Islet precursor cell (in vitro differentiated cells): ENCODE measurements at places on chromosomes 2 and 18.

DNA sequence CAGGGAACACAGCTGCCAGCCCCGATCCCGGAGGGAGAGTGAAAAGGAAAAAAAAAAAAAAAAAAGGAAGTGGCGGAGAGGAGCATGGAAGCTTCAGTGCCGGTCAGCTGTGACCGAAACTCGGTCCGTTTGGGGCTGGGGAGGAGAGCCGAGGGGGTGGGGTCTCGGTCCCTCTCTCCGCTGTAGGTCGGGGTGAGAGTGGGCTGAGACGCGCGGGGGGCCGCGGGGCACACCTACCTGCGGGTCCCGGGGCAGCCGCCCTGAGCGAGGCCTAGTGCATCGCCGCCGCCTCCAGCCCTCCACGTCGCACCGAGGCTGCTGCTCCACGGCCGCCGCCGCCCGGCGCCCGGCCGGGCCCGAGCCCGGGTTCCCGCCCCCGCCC is 536 bp downstream of the VPS54 start:
- peak; percentile 78 for DNase-seq

GRCh38 chr2:240585101-240585500 is 1.4 kb upstream of the CAPN10 start:
- DNase-seq, result no peak

GRCh38 chr2:102172745-102173144 is 14.1 kb upstream of the IL1RL2 start:
- no peak for DNase-seq

DNA sequence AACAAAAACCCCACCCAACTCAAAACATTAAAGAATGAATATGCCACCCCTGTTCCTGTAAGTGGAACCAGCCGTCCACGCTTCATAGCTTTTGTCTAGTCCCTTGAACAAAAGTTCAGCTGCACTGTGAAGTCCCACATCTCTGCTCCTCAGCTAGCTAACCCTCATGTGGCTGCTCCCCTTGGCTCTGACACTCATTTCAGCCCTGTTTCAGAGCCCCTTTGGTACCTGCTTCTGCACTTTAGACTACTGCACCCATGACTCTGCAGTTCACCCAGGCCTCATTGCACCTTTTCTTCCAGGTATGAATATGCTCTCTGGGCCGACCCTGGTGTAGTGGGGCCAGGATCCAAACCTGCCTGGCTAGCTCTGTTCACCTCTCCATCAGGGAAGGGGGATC is 155.3 kb downstream of the DIS3L2 start:
- DNase-seq, result no peak

- DNase-seq, result no peak
Observed at GRCh38 chr2:180180511-180180910, 173.4 kb upstream of the CWC22 start.

- DNase-seq, result peak; percentile 76
Observed at GRCh38 chr18:54958704-54959625, at the start of gene CCDC68. Gene CCDC68 (minus strand): TSS chr18:54959461. CDS start chr18:54942791, 16,670 bp downstream.

GRCh38 chr2:45554742-45555140 is 56.3 kb downstream of the SRBD1 start:
- no peak for DNase-seq

- DNase-seq, result no peak
Observed at GRCh38 chr2:169683425-169684134, 10.6 kb downstream of the CFAP210 start.

GRCh38 chr2:212242724-212243123 is 295.9 kb downstream of the ERBB4 start:
- DNase-seq, result no peak

- DNase-seq, result no peak
Observed at GRCh38 chr18:56330366-56331110, 307.9 kb downstream of the TXNL1 start.

- no peak for DNase-seq
Observed at GRCh38 chr2:151042964-151043363, 218.7 kb downstream of the RBM43 start.

DNA sequence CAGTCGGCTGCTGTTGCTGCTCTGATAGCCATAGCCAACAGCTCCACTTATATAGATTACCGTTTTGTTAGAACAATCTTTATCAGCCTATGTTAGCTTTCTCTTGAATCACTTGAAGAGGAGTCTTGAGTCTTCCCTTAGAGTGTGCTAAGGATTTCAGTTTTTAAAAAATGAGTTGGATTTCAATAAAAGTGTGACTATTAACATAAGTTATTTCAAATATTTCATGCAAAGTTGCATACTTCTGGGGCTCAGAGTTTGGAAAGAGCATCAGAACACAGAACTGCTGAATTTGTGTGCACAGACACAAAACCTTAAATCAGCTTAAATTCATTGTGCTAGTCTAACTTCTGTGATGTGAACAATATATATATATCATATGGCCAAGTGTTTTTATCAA is 174.7 kb downstream of the MTX2 start:
- no peak for DNase-seq

DNA sequence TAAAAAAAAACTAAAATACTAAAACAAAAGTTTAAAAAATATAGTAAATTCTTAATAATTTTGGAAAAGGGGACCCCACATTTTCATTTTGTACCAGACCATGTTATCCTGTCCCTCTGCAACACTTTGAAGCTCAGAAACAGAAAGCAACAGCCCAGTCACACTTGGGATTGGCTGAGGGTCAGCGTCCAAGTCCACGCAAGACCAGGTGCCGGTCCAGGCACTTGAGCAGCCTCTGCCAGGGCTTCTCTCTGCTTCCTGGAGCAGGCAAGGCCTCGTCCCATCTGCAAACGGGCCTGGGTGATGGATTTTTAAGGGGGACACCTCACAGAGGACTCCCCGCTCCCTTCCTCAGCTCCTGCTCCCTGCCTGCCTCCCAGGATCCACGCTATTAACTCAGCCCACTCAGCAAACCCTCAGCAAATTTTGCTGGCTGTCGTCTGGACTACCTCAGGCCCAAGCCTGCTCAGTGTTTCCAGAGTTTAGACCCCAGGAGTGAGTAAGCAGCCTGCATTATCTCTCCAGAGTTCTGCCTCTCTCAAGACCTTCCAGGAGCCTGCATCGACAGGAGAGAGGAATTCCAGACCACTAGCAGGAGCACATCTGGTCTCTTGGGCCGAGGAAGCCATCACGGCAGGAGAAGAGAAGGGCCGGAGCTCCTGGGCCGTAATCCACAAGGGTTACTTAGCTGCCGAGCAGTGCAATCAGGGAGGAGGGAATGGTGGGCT is 88.7 kb upstream of the STPG4 start:
- DNase-seq, result peak; percentile 95

- no peak for DNase-seq
Observed at GRCh38 chr18:46013484-46014189, 46.5 kb upstream of the EPG5 start.

GRCh38 chr2:28736034-28736433 is 15.6 kb upstream of the PPP1CB start:
- DNase-seq, result no peak

DNA sequence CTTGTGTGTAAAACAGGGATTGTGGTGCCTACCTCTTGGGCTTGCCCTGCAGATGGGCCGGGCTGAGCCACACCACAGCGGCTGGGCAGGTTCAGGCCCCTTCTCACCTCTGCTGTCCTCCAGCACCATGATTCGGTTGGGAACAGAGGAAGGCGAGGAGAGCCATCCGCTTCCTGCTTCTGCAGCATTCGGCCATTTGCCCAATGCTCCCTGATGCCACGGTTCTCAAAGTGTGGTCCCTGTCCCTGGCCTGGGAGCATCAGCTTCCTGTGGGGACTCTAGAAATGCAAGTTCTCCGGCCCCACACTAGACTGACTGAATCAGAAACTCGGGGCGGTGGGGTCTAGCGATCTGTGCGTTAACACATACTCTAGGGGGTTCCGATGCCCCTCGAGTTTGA is 65.1 kb downstream of the RRM2 start:
- DNase-seq, result no peak

DNA sequence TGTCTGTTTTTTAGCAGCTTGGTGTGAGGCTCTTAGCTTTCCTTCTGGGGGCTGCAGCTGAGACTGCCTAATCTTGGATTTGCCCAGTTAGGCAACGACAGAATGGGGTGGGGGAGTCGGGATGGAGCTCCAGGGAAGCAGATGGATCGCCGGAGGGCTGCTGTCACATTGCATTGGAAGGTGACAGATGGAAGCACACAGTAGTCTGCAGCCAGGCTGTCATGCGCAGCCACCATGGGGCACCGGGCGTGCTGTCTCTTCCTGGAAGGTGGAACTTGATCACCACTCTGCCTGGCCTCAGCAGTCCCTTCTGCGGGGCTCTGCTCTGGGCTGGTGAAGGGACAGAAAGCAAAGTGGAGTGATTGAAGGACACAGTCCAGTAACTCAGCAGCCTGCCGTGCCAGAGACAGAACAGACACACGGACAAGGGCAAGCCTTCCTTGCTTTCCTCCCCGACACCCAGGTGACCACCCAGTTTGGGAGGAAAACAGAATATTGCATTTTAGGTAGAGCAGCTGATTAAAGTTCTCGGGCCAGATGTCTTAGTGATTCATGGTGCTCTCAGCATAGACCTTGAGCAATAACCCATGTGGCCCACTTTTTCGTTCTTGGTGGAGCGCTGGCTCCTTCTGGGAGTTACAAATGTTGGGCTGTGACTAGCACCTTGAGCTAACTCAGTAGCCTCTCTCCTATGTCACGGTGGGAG is 40.9 kb downstream of the RNF144A start:
- peak; percentile 40 for DNase-seq
